Activated CD4-positive, alpha-beta T cell treated with anti-CD3 and anti-CD28 coated beads for 24 hours (primary cell): ENCODE measurements at places on chromosomes 4 and X.

DNA sequence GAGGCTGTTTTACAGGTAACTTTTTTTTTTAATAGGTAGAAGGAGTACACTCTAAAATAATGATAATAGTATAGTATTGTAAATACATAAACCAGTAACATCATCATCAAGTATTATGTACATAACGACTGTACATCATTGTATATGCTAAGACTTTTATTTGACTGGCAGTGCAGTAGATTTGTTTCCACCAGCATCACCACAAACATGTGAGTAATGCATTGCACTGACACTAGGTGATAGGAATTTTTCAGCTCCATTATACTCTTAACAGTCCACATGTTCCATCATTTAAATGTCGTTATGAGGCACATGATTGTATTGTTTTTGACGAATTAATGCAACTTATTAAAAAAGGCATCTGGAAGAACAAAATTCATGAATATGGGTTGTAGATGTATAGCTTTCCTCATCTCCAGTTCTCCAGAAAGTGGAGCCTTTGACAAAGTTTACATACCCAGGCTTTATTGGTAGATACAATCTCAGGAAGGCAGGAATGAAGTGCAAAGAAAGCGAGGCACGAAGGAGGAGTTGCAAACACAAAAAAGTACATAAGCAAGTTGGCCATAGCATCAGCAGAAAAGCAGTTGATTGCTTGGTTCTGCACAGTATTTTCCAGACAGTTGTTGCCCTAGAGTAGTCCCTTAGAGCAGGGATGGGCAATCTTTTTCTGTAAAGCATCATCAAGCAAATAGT is 336.9 kb upstream of the NR3C2 start:
- DNase-seq = no peak

DNA sequence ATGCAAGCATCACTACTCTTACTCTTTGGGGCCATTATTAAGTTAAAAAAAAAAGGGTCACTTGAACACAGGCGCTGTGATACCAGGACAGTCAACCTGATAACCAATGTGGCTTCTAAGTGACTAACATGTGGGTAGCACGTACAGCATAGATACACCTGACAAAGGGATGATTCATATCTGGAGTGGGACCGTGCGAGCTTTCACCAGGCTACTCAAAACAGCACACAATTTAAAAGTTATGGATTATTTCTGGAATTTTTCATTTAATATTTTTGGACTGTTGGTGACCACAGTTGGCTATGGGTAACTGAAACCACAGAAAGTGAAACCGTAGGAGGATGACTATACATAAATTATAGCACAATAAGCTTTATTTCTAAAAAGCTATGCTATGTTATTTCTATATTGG is 113.8 kb upstream of the STIM2 start:
- DNase-seq = no peak

- no peak for DNase-seq
Measured at GRCh38 chrX:35442421-35442820, 355.7 kb upstream of the MAGEB16 start.

DNA sequence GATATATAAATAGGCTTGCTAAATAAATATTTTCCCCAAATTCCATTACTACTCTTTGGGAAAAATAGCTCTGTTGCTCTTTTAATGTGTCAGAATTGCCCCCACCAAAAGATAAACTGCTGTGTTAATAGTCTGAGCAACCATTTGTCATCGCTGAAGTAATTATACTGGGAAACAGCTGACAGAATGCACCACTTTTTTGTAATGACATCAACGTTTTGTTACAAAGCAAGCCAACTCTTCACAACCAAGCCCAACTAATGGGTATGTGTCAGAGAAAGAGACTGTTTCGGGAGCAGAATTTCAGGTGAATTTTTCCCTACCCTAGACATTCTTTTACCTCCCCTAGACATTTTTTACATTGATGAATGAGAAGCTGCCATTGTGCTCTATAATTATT is 405.0 kb upstream of the MAGEB18 start:
- DNase-seq = no peak

- DNase-seq = no peak
Measured at GRCh38 chr4:82097504-82097903, 276.3 kb downstream of the HNRNPD start.

- no peak for DNase-seq
Measured at GRCh38 chr4:131426023-131426758, 1722.9 kb upstream of the PCDH10 start.

DNA sequence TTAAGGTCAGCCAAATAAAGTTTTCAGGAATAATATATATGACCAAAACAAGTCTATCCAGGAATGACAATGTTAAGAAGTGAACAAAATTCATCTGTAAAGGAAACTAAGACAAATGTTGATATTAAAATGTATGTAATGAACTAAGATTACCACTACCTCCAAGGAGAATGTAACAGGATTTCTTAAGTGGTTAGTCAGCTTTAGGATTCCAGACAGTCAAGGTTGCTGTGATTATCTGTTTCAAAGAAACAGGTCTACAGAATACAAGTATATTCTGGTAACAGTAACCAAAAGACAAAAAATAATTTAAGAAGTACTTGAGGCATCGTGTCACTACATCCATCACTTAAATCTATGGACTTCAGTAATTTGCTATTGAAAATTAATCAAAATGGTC is 172.8 kb downstream of the SCFD2 start:
- no peak for DNase-seq

GRCh38 chr4:109041463-109042360 is 260.7 kb downstream of the COL25A1 start:
- no peak for DNase-seq

- no peak for DNase-seq
Measured at GRCh38 chr4:87031920-87032319, 97.1 kb downstream of the AFF1 start.

DNA sequence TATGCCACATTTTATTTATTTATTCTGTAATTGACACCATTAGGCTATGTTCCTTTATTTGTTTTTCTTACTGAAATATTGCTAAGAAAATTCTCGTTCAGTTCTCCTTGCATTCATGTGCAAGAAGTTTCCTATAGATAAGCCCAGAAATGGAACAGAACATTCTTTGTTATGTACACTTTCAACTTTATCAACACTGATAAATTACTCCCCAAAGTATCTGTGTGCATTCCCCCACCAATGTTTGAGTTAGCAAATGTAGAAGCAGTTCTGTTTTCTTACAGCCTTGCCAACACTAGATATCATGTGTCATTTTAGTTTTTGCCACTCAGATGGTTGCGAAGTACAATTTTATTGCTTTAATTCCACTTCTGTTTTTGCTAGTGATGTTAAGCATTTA is 166.4 kb upstream of the NPY2R start:
- no peak for DNase-seq

GRCh38 chr4:17033768-17034181 is 135.3 kb upstream of the LDB2 start:
- no peak for DNase-seq

DNA sequence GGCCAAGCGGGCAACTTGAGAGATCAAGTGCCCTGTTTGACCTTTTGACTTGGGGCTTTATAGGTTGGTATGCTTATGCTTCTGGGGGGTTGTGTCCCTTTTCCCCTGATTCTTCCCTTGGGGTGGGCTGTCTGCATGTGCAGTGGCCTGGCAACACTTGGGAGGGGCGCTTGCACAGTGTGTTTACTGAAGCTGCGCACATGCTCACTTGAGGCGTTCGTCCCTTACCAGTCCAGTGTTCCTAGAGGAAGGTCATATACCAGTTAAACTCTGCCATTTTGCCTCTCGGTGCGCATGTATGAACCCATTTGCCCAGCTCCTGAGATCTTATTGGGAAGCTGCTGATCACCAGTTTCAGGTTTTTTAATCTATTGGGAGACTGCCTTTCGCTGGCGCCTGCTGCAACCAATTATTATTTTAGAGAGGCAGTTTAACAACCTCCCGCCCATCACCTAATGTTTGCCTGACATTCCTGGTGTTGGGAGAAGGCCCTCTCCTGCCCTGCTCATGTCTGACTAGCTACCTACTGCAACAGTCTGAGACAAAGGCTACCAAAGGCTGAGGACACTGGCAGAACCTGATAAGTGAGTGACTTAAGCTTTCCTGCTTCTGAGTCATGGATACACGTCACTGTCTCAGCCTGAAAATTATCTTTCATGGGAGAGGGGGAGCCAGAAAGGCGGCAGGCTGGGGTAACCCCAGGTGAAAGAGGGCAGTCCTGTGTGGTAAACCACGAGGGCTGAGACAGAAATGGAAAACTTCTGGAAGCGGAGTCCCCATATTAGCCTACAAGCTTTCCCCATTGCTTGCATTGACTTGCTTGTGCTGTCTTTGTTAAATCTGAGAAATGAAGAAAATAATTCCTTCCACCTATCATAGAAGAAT is 97.6 kb downstream of the CPE start:
- DNase-seq = no peak

DNA sequence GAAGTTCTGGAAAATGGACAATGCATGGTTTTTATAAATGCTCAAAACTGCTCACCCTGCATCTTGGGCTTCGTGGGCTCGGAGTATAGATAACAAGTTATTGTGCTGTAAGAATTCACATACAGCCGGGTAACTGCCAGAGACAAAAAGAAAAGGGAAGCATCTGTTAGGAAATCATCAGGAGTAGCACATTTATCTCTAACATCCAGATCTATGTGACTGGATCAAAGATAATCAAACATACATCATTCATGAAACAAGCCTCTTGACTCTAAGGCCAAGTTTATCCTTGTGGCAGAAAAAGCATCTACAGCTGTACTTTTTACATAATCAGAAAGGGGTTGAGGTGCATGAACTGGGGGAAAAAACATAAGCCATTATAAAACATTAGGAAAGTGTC is 264.2 kb downstream of the PPP3CA start:
- DNase-seq = no peak

DNA sequence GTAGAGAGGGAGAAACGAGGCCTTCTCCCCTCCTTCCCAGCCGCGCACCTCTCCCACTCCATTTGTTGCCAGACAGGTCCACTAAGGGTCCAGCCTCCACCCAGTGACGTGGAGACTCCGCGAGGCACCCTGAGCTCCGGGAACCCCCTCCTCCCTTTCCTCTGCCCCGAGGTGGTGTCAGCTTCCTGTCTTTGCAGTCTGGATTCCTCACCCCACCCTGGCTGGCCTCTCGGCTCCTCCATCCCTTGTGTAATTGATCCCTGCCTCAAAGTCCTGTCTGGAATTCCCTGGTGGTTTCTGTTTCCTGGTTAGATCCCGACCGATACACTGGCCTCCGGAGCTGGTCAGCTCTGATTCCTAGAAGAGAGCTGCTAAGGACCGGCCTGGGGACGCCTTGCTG is 105.9 kb upstream of the SCOC start:
- no peak for DNase-seq

GRCh38 chrX:119887721-119888425 is 7.8 kb upstream of the AKAP14 start:
- DNase-seq = peak; percentile 31

DNA sequence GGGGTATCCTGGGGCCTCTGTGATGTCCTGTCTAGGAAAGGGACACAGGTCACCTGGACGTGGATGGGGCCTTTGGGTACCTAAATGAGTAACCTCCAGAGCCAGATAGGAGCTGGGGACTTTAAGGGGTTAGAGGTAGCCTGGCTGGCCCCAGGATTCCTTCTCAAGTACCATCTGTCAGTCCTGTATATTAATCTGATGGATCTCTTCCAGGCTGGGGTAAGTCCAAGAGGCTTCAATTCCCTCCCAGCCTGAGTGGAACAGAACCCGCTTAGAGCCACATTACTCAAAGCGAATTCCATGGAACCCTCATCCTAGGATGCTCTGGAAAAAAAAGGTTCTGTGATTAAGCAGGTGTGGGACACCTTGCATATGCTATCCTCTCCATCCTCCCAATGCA is 24.8 kb upstream of the MAP3K15 start:
- DNase-seq = no peak

GRCh38 chr4:82891707-82892466 is 934 bp upstream of the SEC31A start:
- DNase-seq = no peak

DNA sequence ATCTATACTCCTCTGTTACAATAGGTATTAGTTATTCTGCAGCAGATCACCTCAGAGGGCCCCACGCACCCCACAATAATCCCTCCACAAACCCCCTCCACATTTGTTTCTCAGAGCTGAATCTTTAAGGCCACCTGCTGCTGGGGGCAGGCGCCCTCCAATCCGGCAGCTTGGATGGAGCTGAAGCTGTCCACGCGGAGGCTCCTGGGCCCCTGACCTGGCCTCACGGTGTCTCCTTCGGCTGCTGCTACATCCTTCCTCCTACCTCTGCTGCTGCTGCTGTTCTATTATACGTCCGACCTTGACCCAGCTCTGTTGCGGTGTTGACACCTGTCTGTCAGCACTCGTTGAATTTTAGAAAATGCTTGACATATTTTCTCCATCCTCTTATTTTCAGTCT is 430.2 kb upstream of the ZFP42 start:
- no peak for DNase-seq

DNA sequence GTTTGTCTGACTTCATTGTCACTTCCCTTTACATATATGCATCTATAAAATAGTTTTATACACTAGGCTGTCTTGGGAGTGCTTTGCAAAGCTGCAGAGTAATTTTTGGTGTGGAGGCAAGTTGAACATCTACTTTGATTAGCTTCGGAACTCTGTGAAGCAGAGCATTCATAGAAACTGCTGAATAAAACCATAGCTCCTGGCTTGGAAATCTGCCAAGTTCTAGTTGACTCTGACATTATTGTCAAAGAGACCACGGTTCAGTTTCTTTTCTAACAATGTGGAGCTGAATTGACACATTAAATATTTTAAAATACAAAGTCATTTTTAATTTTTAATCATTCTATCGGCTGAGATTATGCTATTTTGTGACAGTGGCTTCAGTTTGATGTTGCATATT is 335.0 kb downstream of the BMPR1B start:
- no peak for DNase-seq

GRCh38 chr4:182245541-182246215 is 2.5 kb downstream of the TENM3 start:
- no peak for DNase-seq

GRCh38 chr4:183321079-183321478 is 1.0 kb upstream of the CLDN22 start:
- no peak for DNase-seq

GRCh38 chrX:9604908-9605306 is 140.0 kb downstream of the TBL1X start:
- DNase-seq = no peak

- DNase-seq = no peak
Measured at GRCh38 chr4:166169111-166169510, 296.1 kb downstream of the TLL1 start.

- DNase-seq = no peak
Measured at GRCh38 chrX:136619899-136620505, 28.0 kb upstream of the CD40LG start.

DNA sequence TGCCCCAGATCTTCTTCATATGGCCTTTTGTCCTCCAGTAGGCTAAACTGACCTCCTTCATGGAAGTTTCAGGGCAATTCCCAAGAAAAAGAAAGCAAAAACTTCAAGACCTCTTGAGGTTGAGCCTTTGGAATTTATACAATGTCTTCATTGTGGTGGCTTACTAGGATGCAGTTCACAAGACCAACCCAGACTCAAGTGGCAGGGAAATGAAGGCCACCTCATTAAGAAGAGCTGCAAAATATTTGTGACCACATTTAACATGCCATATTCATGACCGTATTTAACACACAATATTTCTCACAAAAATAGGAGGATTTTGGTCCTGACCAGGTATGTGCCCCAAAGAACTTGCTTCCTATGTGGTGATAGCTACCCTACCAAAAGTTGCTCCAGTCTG is 605.5 kb upstream of the PITX2 start:
- no peak for DNase-seq
